ENCODE measurements at places on chromosomes 7 and 10. TPM values are rescaled to one million over a fixed set of nuclear protein-coding genes. Genes with fewer than 3 reads are reported as not detected.

Gene SMKR1
- total RNA-seq = 0.58 TPM

Gene PODXL
- total RNA-seq = 0.51 TPM

Gene ADAMTS14
- total RNA-seq = 31.7 TPM

Gene MEPCE
- 72.8 TPM for total RNA-seq

DNA sequence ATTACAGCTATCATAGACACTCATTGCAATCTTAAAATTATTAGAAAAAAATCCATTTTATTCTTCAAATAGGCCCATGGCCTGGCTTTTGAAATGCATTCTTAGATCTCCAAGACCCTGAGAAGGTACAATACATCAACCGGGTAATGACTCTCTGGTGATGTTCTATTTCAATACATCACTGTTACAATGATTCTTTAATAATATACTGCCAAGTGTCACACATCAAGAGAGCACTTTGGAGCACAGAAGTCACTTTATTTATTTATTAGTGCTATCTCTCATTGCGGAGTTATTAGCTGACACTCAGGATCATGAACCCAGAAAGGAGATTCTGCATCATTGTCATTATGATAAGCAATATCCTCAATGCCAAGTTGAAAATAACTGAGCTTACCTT, 748.5 kb upstream of the MBL2 start:
- DNase-seq = no peak

DNA sequence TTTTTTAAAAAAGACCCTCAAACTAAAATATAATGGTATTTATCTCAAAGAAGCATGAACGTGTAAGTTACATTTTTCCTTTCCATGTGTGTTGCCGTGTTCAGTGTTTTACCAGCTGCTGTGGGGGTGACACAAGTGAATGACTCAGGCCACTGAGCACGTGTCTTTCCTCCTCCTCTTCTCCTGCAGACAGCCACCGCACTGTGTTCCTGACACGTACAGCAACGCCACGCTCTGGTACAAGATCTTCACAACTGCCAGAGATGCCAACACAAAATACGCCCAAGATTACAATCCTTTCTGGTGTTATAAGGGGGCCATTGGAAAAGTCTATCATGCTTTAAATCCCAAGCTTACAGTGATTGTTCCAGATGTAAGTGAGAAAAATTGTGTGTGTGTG, 29.7 kb downstream of the TMEM248 start:
- DNase-seq = no peak

GRCh38 chr10:76177936-76178335, 746.5 kb downstream of the LRMDA start:
- DNase-seq = no peak

GRCh38 chr10:28744069-28744768, 66.9 kb downstream of the BAMBI start:
- DNase-seq = no peak

DNA sequence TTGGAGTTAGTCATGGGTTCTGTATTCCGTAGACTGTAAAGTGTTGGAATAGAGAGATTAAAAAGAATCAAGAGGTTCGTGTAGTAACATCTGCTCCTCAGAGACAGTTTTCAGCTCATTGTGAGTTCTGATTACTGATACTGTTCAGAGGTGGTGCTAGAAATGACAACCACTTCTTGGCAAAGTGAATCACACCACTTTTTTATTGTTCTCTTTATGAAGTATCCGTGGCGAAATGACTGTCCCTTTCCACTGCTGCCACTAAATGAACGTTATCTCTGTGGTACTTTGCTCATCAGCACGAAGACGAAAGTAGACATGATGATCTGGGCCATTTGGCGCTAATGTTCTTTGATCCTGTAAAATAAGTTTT, 860 bp downstream of the RPP30 start:
- peak; percentile 8 for DNase-seq

GRCh38 chr10:35778306-35778705, 136.2 kb upstream of the FZD8 start:
- DNase-seq = no peak
